ENCODE measurements at places on chromosomes 2 and 18.

GRCh38 chr2:161839926-161840325 is 215.7 kb downstream of the SLC4A10 start:
- DNase-seq: no peak

DNA sequence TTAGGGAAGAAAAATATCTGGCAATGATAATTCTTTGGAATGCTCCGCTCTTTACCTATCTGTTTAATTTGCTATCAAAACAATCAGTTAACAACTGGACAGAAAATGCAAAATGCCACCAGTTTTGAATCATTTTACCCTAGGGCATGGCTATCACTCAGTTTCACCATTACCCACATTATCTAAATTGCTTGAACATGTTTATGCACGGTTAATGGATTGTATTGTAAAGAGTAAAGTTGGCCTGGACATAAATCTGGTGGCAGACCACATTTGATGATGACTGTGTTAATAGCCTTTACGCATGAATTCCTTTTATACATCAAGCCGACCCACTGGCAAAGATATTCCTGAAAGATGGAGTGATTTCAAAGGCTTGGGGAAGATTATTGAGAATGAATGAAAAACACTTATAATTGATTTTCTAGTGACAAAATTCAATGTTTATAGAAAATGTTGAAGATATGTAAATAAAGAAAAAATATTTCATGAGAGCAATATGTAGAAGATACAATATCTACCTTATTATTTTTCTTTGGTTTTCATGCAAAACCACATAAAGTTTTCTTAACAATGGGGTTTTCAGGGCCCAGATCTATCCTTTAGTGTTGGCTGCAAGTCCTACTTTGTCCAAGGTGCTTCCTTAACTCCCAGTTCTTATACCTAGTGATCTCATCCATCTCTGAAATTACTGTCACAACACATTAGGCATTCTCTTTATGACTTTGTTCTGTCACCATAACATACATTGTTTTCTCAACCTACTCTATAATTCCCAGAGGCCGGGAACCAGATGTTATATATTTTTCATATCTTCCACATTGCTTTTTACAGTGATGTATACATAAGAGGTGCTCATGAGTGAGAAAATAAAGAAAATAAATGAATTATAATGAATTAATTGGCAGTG is 265.1 kb downstream of the RIT2 start:
- no peak for DNase-seq

DNA sequence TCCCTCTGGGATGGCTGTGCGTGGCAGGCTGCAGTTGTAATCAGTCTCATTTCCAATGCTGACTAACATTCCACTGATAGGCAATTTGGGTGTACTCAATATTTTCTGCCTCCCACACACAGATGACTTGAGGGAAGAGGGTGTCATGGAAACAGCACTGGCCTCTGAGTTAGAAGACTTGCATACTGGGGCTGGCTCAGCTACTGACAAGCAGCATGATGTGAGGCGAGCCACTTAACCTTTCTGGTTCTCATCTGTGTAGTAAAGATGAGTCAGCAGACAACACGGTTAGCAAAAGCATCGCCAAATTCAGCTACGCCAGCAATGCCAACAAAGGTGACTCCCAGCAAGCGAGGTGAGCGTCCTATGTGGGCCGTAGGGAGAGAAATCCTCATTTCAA is 73.5 kb downstream of the COLEC12 start:
- no peak for DNase-seq

- no peak for DNase-seq
Measured at GRCh38 chr2:95374921-95375471, 27.5 kb upstream of the FAHD2A start.

- no peak for DNase-seq
Measured at GRCh38 chr2:163646687-163647086, 89.1 kb downstream of the FIGN start.

DNA sequence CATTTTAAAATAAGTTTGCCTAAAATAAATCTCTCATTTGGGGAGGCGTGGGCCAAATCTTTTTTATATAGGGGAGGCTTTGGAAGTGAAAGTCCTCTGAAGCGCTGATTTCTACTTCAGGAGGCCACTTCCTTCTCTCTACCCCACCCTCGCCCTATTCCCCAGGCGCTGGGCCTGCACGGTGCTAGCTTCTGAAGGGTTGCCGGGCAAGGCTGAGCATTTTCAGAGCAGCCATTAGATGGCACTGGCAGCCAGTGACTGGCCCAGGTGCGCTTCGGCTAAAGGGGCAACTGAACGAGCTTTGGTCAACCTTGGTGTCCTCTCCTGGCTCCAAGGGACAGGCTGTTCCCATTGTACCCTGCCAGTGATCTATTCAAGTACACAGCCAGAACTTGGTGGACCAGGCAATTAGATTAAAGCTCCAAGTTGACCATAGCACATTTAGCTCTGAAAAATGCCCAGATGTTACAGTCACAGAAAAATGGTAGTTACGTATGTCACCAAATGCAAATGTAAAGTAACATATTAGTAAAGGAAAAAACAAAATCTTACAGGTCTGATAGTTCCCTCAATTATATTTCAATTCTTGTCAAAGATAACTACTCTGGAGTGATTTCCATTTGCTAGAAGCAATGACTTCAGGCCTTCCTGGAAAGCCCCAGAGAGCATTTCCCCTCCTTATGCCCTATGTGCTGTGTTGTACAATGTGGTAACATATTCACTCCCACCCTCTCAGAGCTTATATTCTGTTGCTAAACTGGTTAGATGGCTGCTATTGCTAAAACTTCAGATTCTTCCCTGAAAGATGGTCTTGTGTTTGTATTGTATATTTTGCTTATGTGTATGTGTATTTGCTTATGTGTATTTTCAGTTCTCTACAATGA is 2.1 kb downstream of the POMC start:
- DNase-seq: no peak

Data from ascending aorta (tissue), 2 donors.